ENCODE measurements at places on chromosomes 16 and 17.
A peak's percentile ranks its signal among the peaks of the same experiment; 100 is the strongest.

DNA sequence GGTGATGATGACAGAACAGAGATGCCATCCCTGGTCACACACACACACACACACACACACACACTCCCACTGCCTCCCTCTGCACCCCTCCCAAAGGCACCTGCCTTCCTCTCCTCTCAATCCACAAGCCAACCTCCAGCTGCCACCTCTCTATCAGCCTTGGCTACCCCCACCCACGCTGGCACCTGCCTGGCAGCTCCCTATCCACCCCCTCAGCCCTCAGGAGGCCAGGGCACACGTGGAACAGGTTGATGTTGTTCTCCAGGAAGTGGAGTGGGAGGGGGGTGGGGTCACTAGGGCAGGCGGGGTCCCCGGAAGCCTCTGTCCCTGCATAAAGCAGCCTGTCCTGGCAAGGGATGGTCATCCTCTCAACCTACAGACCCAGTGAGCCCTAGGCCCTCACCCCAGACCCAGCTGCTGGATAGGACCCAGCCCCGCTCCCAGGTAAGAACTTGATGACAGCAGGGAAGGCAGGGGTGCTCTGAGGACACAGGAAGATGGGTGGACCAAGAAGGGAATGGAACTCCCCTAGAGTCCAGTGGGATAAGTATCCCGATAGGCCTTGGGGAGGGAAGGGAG lies at the start of gene GSDMA:
GSDMA (plus strand) TSS at position 363 of the 579 bp plus-strand sequence. CDS start 2,684 bp downstream, outside the sequence.
- DNase-seq: no peak

GRCh38 chr17:28954886-28955285 lies 3.6 kb upstream of the PHF12 start:
- DNase-seq: no peak

DNA sequence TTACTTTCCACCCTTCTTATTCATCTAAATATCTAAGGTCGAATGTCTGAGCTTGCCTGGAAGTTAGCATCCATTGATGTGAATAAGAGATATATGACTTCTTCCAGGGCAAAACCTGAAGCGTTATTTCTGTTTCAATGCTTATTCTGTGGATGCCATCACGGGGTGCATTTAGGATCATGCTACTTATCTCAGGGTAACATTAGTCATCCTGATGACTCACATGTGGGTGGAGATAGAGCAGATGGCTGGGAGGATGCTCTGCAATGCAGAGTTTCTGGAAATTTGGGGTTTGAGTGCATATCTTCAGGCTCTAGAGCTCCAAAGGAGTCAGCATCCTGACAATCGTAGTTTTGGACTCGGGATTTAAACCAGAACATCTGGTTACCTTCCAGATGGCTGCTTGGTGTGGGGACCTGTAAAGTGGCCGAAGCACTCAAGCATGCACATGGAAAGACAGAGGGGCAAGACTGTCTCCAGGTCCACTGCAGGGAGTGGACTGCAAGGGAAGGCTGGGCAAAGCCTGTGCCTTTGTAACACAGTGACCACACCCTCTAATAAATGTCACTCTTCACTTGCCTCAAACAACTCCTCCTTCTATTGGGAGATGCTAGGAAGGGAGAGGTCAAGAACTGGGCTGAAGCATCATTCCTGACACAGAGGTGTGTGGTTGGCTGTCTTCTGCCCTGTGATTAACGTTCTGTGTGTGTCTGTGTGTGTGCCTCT lies 175.2 kb upstream of the SALL1 start:
- no peak for DNase-seq

DNA sequence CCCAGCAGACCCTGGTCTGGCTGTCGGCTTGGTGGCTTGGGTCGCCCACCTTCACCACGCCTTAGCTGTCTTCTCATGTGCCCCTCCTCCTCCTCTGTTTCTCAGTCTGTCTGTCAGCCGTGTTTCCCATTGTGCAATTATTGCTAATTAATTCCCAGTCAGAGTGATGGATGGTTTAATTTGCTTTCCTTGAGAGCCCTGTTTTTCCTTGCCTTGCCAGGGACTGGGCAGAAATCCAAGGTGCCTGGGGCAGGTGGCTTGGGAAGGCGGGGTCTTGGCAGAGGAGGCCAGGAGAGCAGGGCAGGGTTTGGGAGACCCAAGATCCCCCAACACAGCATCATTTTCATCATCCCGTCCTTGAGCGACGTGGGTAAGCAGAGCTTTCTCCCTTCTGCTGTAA lies 21.3 kb downstream of the NECAB2 start:
- no peak for DNase-seq

- DNase-seq: no peak
Observed at GRCh38 chr17:73654241-73654640, 10.0 kb upstream of the SDK2 start.

- no peak for DNase-seq
Observed at GRCh38 chr17:46827274-46827673, 8.8 kb upstream of the WNT3 start.

GRCh38 chr16:24853830-24854229 lies 8.1 kb downstream of the SLC5A11 start:
- no peak for DNase-seq

GRCh38 chr16:31355431-31356100 lies 590 bp downstream of the ITGAX start:
- peak; percentile 33 for DNase-seq

DNA sequence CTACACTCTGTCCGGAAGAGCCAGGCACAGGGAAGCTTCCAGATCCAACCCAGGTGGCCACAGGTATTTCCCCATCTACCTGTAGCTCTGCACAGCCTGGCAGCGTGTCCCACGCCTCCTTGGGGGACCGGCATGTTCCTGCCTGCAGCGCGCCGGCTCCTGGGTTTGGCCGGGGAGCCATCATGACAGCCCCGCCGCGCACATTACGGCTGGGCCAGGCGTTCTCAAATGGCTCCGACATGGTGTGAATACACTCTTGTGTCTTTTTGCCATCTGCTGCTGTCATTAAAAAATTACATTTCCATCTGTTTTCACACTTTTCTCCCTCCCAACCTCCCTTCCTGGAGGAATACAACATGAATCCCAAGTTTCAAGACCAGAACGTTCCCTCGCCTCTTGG lies 8.0 kb upstream of the GINS2 start:
- DNase-seq: no peak

GRCh38 chr17:58427807-58428206 lies 10.5 kb upstream of the RNF43 start:
- no peak for DNase-seq
